ENCODE measurements at places on chromosomes 3 and 15. TPM values are rescaled to one million over a fixed set of nuclear protein-coding genes. Genes with fewer than 3 reads are reported as not detected.

- no peak for DNase-seq
Measured at GRCh38 chr3:137792626-137793271, 28.6 kb downstream of the SOX14 start.

GRCh38 chr15:47786371-47786770 is 69.1 kb downstream of the SEMA6D start:
- DNase-seq, result no peak

- peak; percentile 52 for DNase-seq
Measured at GRCh38 chr3:1082108-1082507, 10.7 kb upstream of the CNTN6 start.

Gene SNX33
- polyA plus RNA-seq, result 22.3 TPM

Gene ACSBG1
- 2.1 TPM for polyA plus RNA-seq

Gene TRIP4
- polyA plus RNA-seq, result 37.2 TPM

Gene ZNF502
- polyA plus RNA-seq, result 14.3 TPM

Measured in renal pelvis (tissue), 12 donors.